ENCODE measurements at places on chromosomes 16 and 17.

DNA sequence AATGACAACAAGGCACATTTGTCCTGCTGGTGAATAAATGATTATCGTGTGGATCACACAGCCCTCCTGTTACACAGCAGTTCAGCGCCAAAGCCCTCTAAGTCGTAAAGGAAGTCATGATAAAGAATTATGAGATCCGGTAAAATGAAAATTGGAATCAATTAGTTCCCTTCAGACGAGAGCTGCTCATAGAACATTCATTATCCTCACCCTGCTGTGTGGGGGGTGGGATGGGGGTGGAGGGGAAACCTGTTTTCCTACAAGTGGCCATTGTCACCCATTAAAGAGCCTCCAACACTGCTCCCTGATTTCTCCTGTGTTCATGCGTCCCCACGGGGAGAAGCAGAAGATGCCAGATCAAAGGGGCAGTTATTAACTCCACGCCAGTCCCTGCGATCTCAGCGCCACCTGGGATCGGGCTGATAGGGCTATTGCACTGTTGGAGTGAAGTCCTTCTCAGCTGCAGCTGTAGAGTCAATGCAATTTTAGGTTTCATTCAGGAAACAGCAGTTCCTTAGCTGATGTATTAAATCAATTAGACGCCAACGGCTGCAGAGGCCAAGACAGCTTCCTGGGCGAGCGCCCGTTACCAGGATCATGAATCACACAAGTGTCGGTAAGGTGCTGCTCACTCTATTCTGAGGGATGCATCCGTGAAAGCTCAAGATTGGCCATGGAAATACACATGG lies 19.2 kb upstream of the CACNG4 start:
- peak; percentile 15 for DNase-seq

GRCh38 chr17:78805301-78805700 lies 23.2 kb upstream of the CYTH1 start:
- no peak for DNase-seq

DNA sequence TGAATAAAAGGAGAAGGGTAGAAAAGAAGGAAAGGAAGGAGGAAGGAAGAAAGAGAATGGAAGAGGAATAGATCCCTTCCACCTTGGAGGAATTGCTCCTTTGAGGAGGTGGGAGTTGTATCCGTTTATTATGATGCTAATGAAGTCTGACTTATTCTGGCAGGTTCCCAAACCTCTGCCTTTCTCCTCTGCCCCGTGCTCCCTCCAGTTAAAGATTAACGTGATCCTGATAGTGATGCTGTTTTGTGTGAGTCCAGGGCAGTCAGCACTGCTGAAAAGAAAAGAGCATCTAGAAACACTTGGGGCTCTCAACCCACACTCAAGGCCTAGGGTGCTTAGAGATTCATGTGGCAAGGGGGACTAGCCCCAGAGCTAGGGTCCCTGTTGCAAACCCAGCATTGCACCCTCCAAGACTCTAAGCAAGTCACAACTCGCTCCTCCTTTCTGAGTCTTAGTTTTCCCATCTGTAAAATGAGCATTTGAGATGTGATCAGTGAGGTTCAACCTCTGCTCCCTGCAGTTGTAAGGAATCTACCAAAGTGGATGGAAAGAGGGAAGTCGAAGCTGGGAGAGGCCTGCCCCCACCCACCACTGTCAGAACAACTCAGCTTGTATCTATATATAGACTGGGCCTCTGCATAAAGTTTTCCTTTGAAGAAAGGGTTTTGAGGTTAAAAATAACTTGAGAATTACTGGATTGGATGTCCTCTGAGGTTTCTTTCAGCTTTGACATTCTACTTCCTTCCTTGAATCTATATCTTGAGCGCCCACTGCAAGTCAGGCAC lies 46.9 kb upstream of the TMEM132E start:
- no peak for DNase-seq

GRCh38 chr17:11610999-11611566 lies 12.8 kb downstream of the DNAH9 start:
- DNase-seq: no peak

DNA sequence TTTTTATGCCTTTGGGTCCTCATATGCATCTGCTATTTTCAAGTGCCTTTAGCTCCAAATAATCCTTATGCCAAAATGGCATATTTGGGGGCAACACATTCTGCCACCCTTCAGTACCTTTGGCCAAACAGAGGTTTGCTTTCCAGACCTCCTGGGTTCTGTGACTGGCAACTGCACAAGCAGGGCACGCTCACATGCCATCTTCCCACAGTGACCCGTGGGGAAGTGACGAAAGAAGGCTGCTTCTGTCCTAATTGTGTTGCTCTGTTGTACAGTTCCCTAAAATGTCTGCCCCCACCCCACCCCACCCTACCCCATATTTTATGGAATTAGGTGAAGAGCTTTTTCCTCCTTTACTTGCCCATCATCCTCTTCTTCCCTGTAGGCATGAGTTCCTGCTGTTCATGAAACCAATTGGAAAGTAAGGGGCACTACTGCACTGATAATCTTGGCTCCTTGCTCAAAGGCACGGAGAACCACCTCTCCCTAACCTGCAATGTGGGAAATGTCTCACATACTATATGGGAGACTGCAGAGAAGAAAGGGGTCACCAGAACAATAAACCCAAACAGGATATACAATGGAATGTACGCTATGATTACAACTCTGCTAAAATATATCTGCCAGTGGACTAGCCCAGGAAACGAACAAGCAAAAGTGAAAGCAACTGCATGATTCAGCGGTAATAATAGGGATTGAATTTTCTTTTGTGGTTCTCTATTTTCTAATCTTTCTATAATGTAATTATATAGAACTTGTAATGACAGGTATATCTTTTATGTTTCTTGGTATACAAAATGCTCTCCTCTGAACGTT lies 3.3 kb upstream of the SLFN12L start:
- no peak for DNase-seq

DNA sequence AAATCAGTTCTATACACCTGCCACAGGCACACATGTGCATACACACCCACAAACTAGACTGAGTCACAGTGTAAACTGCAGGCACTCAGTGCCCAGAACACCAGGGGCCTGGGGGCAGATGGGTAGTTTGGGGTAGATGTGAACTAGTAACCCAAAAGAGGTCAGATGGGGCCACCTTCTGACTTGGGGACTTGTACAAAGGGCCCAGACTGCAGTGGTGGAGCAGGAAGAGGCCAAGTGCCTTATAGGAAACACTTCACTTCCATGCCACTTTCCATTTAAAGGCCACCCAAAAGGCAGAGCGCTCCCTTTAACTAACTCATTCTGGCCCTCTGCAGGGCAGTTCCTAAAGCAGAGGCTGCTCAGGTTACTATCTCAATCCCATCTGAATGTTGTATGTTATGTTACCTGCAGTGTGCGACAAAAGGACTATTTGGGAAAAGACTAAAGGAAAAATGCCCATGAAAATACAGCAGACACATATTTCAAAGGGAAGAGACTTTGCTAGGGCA lies 27.8 kb upstream of the ERN1 start:
- DNase-seq: no peak

DNA sequence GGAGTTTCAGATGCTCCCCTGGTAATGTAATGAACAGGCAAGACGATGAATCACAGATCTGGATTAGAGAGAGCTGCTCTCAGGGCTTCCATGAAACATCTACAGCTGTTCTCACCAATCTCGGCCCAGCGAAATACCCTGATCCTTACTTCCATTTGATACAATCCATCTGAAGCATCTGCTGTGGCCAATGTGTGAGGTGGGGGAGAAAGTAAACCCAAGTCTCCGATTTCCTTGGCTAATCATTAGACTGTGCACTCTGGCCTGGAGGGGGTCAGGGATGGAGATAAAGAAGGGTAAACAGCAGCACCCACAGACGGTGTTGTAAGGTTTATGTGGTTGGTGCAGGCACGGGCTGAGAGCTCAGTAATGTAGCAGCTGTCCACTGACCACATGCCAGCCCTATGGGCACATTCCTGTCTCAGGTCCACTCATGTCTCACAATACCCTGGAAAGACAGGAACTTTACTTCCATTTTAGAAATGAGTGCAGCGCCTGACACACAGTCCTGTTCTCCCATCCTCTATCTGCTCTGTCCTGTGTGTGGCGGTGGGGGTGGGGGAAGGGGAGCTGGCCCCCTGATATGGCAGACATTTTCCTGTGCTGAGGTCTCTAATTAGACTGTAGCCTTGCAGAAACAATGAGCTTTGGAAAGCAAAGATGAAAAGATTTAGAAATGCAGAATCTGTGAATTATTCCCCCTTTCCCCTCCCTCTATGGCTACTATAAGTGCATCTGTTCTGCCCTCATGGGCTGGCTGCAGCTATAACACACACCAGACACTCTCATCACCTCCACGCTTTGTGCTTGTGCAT lies 48.3 kb upstream of the ERN1 start:
- no peak for DNase-seq

- DNase-seq: no peak
Observed at GRCh38 chr17:13378361-13378760, 223.4 kb downstream of the HS3ST3A1 start.

- no peak for DNase-seq
Observed at GRCh38 chr17:15462976-15463772, 4.2 kb downstream of the CDRT4 start.

DNA sequence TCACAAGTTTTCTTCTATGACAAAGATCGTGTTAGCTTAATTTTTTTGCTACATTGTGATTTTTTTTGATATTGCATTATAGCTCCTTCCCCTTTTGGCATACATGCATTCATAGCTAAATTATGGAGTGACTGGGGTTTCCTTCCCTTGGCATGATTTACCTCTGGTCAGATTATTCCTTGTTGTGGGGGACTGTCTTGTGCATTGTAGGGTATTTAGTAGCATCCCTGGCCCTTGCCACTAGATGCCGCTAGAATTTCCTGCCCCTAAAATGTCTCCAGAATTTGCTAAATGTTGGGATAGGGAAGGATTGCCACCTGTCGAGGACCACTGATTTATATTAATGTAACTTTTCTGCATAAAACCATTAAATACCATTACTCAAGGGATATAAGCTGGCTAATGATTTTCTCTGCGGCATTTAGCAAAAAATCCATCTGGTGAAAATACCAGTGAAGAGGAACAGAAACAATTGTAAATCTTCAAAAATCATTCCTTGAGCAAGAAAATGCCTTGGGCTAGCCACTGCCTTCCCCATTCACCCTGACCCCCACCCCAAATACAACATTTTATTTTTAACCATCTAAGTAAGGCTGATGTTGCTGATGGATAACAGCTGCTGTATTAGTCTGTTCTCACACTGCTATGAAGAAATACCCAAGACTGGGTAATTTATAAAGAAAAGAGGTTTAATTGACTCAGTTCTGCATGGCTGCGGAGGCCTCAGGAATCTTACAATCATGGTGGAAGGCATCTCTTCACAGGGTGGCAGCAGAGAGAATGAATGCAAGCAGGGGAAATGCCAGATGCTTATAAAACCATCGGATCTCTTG lies 195.2 kb downstream of the MAP2K6 start:
- no peak for DNase-seq

GRCh38 chr17:75922963-75923874 lies 17.6 kb downstream of the FBF1 start:
- DNase-seq: no peak

- no peak for DNase-seq
Observed at GRCh38 chr16:90077757-90078578, 837 bp upstream of the PRDM7 start.

- no peak for DNase-seq
Observed at GRCh38 chr16:25018972-25019617, 3.9 kb upstream of the ARHGAP17 start.

DNA sequence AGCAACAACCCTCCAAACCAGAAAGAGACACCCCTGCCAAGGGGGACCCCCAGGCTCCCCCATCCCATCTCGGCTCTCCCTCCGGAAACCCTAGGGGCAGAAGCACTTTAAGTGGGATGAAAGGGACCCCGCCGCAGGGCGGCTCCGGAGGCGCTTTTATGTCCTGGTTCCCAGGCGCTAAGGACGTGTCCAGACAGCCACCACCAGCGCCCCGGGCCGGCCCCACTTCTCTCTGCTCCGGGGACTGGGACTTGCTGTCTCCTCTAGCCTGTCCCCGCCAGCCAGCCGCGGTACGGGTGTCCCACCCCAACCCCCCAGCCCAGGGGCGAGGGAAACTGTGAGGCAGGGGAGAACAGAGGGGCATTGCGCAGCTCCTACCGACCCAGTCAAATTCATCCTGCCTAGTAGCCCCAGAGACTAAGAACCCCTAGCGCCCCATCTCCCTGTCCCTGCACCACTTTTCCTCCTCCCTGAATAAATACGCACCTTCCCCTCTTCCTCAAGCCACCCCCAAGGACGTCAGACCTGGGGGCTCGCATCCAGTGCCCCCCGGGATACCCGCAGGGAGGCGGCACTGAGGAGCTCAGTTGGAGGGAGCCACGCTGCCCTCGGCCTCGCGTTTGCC lies 4.1 kb downstream of the SP6 start:
- no peak for DNase-seq

DNA sequence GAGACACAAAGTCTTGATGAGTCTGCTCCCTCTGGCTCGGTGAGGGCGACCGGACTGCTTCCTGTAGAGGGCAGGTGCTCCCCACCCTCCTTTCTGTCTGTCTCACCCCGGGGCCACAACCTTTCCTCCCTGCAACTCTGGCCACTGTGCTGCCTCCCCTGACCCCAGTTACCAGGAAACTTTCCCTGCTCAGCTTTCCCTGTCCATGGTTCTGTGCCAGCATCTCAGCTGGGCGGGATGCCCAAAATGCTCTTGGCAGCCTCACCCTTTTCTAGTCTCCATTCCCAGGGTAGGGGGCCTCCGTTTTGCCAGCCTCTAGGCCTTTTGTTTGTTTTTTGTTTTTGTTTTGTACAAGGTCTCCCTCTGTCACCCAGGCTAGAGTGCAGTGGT lies 1.4 kb downstream of the PLD2 start:
- DNase-seq: no peak

DNA sequence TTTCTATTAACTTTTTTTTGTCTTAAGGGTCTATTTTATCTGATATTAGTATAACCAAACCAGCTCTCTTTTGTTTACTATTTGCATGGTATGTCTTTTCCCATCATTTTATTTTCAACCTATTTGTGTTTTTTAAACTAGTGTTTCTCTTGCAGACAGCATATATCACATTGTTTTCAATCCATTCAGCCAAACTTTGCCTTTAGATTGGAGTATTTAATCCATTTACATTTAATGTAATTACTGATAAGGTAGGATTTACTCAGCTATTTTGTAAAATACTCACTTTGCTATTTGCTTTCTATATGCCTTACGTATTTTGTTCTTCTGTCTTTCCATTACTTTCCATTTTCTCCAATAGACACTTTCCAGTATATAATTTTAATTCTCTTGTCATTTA lies 108.0 kb upstream of the NACA2 start:
- no peak for DNase-seq

GRCh38 chr17:39629898-39630297 lies 3.1 kb downstream of the PPP1R1B start:
- no peak for DNase-seq

GRCh38 chr17:21105064-21105894 lies 21.5 kb upstream of the DHRS7B start:
- DNase-seq: no peak

Data from fibroblast of skin of left biceps (primary cell).